ENCODE measurements at places on chromosomes 1 and 21.

DNA sequence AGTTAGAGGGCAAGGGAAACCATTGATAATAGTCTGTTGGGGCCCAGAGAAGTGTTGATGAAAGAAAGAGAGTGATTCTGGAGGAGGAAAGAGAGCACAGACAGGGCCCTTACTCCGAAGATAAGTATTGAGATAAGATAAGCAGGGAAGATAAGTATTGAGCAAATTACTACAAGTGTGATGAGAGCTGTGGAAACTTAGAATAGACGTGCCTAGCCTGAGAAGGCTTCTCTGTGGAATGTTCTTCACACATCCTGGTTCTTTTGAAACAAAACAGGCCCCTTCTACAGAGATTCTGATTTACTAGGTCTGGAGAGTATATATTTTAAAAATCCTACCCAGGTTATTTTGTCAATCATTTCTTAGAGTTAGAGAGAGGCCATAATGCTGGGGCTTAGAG lies 26.4 kb downstream of the FNBP1L start:
- DNase-seq = no peak

GRCh38 chr1:4425892-4426291 lies 228.5 kb upstream of the AJAP1 start:
- DNase-seq = no peak

DNA sequence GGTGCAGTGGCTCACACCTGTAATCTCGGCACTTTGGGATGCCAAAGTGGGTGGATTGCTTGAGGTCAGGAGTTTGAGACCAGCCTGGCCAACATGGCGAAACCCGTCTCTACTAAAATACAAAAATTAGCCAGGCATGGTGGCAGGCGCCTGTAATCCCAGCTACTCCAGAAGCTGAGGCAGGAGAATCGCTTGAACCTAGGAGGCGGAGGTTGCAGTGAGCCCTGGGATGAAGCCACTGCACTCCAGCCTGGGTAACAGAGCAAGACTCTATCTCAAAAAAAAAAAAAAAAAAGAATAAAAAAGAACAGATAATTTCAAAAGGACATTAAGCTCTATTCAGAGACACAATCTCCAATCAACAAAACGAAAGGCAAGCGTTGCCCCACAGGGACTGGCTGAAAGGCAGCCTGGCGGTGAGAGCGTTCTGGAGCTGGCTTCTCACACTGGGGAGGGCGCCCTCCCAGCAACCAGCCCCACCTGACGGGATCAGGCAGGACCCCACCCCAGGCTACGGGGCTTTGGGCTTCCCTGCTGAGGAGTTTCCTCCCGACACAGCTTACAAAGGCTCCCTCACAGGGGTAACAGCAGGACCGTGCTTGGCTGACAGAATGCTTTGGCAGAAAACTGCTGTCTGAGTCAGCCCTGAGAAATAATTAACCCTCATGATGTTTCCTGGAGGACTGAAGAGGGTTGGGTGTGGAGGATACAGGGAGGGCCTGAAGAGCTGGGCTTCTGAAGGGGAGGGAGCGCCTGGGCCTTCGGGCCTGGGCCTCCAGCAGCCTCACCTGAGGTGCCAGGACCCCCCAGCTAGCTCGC lies 31.1 kb upstream of the SRP9 start:
- no peak for DNase-seq

DNA sequence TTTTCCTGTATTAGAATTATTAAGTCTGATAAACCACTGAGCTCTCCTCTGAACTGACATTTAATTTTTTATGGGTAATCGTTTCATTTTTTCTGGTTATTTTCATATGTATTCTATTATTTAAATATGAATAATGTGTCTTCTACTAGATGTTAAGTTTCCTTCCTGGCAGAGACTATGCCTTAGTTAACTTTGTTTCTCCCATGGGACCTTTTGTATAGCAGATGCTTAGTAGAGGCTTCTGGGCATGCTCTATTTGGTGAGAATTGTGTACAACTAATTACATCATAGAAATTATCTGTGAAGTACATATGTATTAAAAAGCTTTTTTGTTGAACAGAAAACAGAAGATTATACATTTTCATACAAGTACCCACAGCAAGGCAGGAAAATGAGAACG lies 23.4 kb downstream of the CTBS start:
- DNase-seq = no peak

- no peak for DNase-seq
These were observed 14.8 kb upstream of the BTG2 start for GRCh38 chr1:203290261-203291089.

DNA sequence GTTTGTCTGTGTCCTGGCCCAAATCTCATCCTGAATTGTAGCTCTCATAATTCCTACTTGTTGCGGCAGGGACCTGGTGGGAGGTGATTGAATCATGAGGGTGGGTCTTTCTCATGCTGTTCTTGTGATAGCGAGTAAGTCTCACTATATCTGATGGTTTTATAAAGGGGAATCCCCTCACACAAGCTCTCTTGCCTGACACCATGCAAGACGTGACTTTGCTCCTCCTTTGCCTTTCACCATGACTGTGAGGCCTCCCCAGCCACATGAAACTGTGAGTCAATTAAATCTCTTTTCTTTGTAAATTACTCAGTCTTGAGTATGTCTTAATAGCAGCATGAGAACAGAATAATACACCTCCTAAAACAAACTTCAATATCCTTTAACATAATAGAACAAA lies 1065.6 kb downstream of the PLA2G4A start:
- DNase-seq = no peak

DNA sequence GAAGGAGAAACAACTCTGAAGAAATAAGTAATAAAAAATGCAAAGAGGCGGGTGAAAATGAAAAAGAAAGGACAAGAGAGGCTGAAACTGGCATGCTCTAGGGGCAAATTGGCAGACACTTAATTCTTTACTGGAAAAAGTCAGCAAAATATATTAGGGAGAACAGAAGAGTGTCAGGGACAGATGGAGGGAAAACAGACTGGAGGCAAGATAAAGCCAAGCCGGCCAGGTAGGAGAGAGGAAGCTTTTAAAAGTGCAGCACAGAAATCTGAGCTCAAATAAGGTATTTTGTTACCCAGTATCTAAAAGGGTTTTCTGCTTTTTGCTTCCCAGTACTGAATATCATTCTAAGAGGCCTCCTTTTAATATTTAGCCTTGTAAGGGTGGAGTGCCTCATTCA lies 339.3 kb downstream of the PAPPA2 start:
- no peak for DNase-seq

GRCh38 chr1:46682064-46682463 lies 10.4 kb downstream of the TEX38 start:
- DNase-seq = no peak

- no peak for DNase-seq
These were observed 30.7 kb upstream of the RNF187 start for GRCh38 chr1:228456252-228457016.

- no peak for DNase-seq
These were observed 149.9 kb upstream of the IGSF21 start for GRCh38 chr1:17957588-17958267.

GRCh38 chr1:153312570-153313186 lies at the start of gene PGLYRP3:
Gene PGLYRP3, minus strand, starts transcription at chr1:153312952. Its CDS starts 2,287 bp downstream, at chr1:153310665.
- DNase-seq = no peak

DNA sequence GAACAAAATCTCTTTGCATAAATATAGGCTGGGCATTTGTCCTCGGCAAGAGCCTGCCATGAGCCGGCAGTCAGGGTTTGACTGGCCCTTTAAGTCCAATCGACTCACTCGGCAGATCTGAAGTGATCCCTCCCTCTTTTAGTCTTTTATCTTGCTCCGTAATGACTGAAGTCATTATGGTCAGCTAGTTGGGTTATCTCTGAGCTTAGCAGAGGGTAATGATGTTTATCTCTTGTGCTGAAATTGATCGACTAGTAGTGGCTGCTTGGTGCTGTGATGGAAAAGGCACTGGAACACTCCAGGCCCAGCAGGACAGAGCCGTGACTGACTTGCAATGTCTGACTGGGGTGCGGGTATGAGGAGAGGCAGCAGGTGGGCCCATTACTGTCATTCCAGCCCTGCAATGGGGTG lies 468 bp upstream of the ABCA4 start:
- no peak for DNase-seq

DNA sequence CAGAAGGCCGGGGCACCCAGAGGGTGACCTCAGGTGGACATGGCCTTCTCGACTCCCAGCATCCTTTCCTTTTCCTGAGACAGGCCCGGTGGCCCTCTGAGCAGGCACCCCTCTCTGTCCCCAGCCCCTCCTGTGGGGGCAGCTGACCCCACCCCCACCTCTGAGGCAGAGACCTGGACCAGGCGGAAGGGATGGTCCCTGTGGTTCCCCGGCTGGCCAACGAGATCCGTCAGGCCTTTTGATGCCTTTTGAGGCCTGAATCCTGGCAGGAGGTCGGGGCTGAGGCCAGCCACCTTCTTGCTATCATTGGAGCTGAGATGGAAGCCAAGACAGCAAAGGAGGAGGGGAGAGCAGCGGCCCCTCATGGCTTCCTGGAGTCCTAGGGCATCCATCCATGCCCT lies 50.2 kb upstream of the ACTRT2 start:
- DNase-seq = no peak
